ENCODE measurements at places on chromosomes 11 and 22. TPM values are rescaled to one million over a fixed set of nuclear protein-coding genes. Genes with fewer than 3 reads are reported as not detected.
A peak's percentile ranks its signal among the peaks of the same experiment; 100 is the strongest.

The GGTLC3 gene
- total RNA-seq = not detected

- H3K4me1 ChIP-seq = no peaks in the 10 kb centered on the region
- H3K27me3 ChIP-seq = no peaks in the 10 kb centered on the region
- DNase-seq = no peak
These were observed 23.2 kb upstream of the MOB2 start for GRCh38 chr11:1509626-1510255.

- H3K36me3 ChIP-seq = peaks cover 2% of the 10 kb centered on the region
- no peaks in the 10 kb centered on the region for H3K27me3 ChIP-seq
- H3K27ac ChIP-seq = no peak overlapping the region
- H3K4me1 ChIP-seq = peaks cover 7% of the 10 kb centered on the region
- DNase-seq = no peak
These were observed 14.5 kb downstream of the PHF21A start for GRCh38 chr11:46106530-46107407.

GRCh38 chr11:65169164-65169641 lies 830 bp upstream of the SPDYC start:
- H3K27ac ChIP-seq = peak overlapping the region; percentile 85
- no peak for DNase-seq
- peaks cover 2% of the 10 kb centered on the region for H3K36me3 ChIP-seq
- no peak overlapping the region for H3K4me3 ChIP-seq

DNA sequence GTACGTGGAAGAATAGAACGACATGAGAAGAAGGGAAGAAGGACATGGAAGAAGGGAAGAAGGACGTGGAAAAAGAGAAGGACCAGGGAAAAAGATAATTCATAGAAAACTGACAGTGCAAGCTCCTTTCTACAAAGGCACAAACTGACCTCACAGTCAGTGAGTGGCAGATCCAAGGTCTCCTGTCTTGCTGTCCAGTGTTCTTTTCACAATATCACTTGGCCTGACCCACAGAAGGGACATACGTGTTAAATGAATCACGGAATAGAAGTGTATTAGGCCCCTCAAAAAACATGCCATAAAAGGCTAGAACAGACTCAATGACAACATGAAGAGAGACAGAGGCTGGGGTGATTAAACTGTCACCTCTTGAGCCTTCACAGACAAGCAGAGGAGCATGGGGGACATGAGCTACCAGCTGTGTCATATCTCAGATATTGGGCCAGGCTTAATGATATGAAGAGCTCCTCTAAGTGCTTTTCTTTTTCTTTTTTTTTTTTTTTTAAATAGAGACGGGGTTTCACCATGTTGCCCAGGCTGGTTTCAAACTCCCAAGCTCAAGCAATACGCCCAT lies 4.6 kb downstream of the ASCC2 start:
- peaks cover 32% of the 10 kb centered on the region for H3K36me3 ChIP-seq
- no peak overlapping the region for H3K4me3 ChIP-seq
- no peaks in the 10 kb centered on the region for H3K27me3 ChIP-seq
- no peak overlapping the region for H3K27ac ChIP-seq
- DNase-seq = no peak
- peaks cover 33% of the 10 kb centered on the region for H3K4me1 ChIP-seq

Measured in activated T-helper 1 cell treated with anti-CD3 and anti-CD28 coated beads, Interleukin-12 subunit alpha, Interleukin-12 subunit beta, Interleukin-2, Interleukin-4 antibody, amounts not matched to agents 30 ng/mL and 10 ng/mL and 1 ng/mL, durations not matched to agents 14 hours and 24 hours and 36 hours (primary cell).